Activated CD4-positive, alpha-beta memory T cell treated with anti-CD3 and anti-CD28 coated beads, Interleukin-2, amount 10 ng/mL, durations not matched to agents 7 days and 5 days (primary cell): ENCODE measurements at places on chromosomes 4 and X.
A peak's percentile ranks its signal among the peaks of the same experiment; 100 is the strongest.

- no peak for DNase-seq
These were observed 11.5 kb upstream of the TLR1 start for GRCh38 chr4:38815885-38816782.

DNA sequence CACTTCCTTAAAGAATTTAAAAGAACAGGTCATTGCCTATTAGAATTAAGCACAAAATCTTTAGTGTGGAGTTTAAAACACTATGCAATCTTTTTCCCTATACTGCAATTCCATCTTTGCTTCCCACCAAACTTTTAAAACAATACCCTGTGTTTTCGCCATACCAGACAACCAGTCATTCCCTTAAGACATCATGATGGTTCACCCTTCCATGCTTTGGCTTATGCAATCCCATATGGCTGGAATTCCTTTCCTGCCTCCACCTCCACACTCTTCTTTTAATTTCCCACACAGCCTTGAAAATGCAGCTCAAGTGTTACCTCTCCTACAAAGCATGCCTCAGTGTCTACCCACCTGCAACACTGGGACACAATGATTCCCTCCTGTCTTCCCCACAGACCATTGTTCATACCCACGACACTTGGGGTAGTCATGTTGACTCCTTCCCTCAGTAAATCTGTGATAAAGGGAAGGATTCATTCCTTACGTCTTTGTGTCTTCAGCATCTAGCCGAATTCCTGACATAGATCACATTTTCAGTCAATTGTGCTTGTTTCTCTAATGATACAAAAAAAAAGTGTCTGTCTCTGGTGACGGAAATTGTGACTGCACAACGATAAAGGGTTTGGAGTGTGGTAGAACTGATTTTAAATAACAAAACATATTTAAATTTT, 166.3 kb downstream of the FNIP2 start:
- no peak for DNase-seq

DNA sequence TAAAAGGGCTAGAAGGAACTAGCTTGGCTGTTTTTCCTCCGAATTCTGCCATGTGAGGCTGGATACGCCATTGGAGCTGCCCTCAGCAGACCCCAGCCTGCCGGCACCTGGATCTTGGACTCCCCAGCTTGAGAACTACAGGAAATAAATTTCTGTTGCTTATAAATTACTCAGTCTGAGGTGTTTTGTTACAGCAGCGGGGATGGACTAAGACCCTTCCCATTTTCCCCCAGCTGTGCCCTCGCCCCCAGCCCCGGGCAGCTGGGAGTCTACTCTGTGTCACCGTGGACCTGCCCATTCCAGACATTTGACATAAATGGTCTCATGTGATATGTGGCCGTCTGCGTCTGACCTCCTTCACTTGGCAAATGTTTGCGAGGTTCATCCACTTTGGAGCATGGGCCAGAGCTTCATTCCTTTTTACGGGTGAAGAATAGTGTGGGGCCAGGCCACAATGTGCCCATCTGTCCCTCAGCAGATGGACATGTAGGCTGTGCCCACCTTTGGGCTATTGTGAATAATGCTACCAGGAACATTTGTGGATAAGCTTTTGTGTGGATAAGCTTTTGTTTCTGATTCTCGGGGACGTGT, 30.7 kb upstream of the SPON2 start:
- peak; percentile 15 for DNase-seq

DNA sequence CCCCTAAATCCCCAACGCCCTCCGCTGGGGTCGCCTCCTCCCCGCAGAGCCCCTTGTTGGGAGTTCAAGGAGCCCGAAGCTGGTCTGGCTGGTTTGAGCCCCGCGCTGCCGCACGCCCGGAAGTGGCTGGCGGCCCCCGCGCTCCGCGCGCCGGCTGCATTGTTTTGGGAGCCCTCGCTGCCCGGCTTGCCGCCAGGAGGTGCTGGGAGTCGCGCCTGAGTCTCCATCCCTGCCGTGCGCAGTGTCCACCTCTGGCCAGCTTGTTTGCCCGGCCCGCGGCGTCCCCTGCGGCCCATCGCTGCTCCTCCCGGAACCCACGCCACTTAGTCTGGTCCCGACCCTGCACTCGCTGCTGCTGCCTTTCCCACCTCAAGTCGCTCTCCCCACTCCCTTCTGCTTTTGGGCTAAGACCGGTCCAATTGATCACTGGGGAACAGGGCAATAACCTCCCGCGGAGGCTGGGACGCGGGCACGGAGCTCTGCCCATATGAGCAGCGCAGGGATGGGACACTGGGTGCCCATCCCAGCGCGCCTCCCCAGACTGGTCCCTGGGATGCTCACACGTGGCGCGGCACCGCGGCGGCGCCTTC, 2.2 kb upstream of the SFRP2 start:
- DNase-seq: no peak

- no peak for DNase-seq
These were observed 205.8 kb upstream of the BOD1L1 start for GRCh38 chr4:13833171-13833804.

DNA sequence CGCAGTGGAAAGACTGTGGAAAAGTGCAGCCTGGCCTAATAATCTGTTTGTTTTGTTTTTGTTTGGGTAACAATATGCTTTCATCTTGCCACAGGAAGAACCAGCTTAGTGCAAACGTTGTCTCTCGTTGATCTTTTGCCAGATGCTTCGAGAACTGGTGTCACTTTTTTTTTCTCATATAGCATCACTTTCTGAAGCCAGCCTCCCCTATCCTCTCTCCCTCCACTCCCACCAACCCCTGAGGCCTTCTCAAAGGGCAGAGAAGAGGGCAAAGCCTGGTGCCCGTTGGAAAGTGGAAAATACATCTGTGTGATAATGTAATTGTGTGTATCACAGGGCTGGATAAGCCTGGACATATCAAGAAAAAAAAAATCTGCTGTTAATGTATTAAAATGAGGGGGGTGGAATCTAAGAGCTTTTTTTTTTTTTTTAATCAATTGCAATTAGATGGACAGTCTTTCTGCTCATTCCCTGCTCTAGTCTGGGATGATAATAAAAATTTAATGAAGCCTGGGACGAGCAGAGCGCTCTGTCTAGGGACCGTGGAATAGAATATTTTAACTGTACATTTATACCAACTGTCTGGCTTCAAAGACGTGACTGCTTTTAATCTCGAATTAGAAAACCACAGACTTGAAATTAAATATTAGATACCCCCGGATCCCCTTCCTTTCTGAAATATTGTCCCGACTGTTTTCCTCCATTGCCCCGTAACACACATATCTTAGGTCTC, 8.1 kb downstream of the POU4F2 start:
- no peak for DNase-seq

- no peak for DNase-seq
These were observed 15.6 kb downstream of the ALPK1 start for GRCh38 chr4:112312610-112313239.

DNA sequence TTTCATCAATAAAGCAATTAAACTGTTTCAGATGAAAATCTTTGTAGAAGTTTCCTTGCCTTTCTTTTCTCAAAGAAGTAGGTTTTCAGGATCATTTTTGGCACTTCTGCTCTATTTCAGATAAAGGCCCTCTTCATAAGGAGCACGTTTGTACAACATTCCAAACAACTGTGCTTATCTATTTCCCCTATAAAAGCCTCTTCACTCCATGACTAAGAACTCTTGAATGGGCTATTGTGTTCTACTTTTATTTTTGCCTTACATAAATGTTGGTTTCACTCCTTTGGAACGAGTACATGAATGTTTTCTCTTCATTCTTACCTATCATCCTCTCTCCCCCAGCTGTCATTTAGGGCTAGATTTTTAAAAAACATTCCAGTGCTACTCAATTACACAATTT, 288.0 kb upstream of the PPP1R2C start:
- DNase-seq: no peak
